ENCODE measurements at places on chromosomes 6 and 20.
A peak's percentile ranks its signal among the peaks of the same experiment; 100 is the strongest.

DNA sequence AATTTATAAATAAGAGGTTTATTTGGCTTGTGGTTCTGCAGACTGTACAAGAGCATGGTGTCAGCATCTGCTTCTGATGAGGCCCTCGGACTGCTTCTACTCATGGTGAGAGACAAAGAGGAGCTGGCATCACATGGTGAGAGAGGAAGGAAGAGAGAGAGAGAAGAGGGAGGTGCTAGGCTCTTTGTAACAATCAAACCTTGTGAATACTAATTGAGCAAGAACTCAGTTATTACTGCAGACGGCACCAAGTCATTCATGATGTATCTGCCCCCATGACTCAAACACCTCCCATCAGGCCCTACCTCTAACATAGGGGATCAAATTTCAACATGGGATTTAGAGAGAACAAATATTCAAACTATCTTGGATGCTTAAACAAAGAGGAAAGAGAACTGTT lies 6.3 kb upstream of the SIRPG start:
- no peak for DNase-seq

DNA sequence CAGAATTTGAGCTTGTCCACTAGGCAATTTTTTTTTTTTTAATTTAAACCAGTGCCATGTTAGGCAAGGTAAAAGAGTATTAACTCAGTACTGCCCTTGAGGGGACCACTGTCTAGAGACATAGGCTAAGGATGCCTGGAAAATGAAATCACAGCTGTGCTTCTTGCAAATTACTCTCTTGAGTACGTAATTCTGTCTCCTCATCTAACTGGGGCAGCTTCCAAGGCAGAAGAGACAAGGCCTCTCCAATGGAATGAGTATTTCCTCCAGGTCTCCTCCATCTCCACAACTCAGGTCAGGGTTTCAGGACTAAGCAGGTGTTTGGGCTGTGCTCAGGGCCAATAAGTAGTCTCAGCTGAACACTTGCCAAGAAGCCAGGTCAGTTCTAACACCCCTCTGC lies 33.8 kb upstream of the MRPS10 start:
- no peak for DNase-seq

GRCh38 chr20:8304124-8304816 lies 172.2 kb downstream of the PLCB1 start:
- DNase-seq: no peak

DNA sequence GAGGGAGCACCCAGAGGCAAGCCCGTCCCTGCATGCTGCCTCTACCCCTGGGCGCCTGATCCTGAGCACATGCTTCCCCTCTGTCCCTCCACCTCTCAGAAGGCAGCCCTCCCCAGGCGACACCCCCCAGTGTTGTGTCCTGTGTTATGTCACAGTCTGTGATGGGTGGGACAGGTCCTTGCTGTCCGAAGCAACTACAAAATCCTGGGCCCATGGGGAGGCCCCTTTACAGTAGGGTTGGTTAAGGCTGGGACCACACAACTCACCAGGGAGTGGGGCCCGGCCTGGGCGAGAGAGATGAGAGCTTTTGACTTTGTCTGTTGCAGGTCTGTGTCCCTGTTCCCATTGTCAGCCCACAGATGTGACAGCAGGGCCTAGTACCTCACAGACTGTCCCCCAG lies 78.0 kb downstream of the DHX35 start:
- DNase-seq: no peak

DNA sequence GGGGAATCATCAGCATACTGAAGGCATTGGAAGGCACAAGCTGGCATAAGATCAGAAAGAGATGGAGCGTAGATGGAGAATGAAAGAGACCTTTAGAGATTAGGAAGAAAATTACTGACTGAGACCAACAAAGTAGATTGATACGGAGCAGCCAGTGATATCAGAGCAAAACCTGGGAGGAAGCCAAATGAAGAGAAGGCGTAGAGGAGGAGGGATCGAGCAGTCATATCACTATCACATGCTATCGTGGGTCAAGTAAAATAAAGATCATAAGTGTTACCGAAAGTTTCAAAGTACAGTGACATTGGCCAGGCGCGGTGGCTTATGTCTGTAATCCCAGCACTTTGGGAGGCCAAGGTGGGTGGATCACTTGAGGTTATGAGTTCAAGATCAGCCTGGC lies 53.6 kb upstream of the FANCE start:
- no peak for DNase-seq

GRCh38 chr6:15131234-15131633 lies 114.6 kb upstream of the JARID2 start:
- no peak for DNase-seq

- DNase-seq: no peak
Observed at GRCh38 chr6:35669451-35670045, 19.2 kb downstream of the FKBP5 start.

GRCh38 chr20:50916934-50917333 lies 14.3 kb downstream of the ADNP start:
- no peak for DNase-seq

GRCh38 chr6:134424165-134424797 lies 106.4 kb upstream of the SGK1 start:
- DNase-seq: no peak

DNA sequence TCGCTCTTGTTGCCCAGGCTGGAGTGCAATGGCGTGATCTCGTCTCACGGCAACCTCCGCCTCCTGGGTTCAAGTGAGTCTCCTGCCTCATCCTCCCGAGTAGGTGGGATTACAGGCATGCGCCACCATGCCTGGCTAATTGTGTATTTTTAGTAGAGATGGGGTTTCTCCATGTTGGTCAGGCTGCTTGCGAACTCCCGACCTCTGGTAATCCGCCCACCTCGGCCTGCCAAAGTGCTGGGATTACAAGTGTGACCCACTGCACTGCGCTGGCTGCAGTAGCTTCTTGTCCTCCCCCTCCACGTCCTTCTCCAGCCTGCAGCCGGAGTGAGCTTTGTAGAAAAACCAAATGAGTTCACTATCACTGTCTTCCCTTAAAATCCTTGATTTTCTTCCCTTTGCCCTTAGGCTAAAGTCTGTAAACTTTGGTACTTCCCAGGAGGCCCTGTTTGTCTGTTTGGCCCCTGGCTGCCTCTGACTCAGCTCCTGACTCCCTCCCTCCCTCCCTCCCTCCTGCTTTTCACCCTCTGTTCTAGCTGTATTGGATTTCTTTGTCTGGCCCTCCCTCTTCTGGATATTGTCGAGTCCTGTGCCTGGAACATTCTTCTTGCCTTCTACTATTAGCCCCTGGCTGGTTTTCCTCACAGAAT lies 12.9 kb downstream of the PARD6B start:
- DNase-seq: peak; percentile 36

DNA sequence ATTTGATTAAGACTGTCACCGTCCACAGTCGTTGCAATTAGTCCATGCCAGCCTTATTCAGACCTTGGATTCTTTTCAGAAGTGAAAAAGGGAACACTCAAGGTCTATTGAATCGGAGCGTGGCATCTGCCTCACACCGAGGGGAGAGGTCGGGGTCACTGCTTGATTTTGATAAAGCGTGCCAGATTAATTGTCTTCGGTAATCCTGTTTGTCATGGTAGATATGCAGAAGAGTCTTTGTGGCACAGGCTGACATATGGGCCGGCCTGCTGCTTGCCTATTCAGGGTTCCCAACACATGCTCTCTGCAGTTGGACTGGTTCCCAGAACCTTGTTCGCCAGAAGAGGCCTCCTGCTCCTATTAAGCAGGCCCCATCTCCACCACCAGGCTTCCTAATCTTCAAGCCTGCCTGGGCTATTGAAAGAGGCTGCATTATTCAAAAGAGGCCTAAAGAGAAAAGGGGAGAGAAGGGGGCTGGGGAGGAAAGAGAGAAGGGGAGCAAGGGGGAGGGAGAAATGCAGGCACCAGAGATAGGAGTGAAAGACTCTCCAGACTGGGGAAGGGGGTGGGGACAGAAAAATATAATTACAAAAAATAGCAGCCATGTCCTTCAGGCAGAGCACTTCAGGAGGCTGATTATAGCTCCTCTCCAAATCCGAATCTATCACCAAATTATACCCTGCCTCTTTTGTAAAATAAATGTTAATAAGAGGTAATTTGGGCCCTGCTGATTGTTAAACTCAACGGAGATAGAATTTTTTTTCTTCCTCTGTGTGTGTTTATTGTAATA lies 611.3 kb downstream of the HDGFL1 start:
- peak; percentile 6 for DNase-seq

DNA sequence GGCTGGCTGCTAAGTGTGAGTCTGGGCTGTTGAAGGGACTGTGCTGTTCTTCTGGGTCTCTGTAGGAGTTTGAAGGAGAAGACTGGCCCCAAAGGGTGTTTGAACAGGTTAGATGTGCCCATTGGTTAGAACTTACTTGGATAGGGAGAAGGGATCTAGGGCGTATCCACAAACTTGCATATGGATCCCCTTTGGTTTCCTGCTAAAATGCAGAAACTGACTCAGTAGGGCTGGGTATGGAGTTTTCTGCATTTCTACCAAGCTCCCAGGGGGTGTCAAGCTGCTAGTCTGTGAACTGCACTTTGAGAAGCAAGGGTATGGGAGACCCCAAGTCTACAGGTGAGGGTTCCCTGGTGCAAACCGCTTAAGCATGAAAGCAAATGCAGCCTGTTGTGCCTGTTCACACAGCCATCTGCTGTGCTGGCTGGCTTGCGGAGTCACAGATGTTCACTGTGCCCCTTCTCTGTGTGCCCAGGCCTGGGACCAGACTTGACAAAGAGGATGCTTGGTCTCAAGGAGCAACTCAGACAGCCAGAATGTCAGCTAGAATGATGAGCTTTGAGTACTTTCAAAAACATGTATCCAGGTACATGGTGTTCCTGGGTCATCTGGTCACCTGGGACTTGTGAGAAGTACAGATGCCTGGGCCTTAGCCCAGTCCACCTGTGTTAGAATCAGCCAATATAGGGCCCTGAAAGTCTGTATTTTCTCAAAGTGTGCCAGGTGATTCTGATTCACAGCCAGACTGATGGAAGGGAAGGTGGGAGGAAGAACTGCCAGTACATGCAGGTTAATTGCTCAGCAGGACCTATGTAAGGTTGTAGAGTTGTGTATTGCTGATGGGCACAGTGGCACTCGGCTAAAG lies 7.4 kb downstream of the PPP1R16B start:
- no peak for DNase-seq

- peak; percentile 54 for DNase-seq
Observed at GRCh38 chr20:63359937-63360849, 956 bp downstream of the CHRNA4 start.

DNA sequence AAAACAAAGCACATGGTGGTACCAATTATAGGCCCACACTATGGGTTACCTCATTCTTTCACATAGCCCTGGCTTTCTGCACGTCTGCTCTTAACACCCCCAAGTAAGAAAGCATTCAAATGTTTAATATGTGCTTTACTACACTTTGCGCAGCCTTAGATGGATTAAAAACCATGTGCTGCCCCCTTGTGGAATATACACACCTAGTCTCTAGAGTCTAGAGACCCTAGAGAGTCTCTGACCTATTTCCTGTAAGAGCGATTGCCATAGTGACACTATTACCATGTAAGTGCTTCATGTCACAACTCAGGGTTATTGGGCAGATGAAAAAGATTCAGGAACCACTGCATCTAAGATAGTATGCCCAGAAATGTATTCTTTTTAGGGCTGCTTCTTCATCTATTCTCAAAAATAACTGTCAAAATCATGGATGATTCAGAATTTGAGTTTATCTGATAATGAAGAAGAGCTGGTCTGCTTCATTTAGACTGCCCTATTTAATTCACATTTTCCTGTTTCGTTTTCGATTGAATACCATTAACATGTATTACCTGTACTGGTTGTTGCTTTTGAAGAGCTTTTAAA lies 186.3 kb downstream of the ADGB start:
- peak; percentile 85 for DNase-seq

GRCh38 chr6:5905431-5906339 lies 101.0 kb downstream of the NRN1 start:
- no peak for DNase-seq

DNA sequence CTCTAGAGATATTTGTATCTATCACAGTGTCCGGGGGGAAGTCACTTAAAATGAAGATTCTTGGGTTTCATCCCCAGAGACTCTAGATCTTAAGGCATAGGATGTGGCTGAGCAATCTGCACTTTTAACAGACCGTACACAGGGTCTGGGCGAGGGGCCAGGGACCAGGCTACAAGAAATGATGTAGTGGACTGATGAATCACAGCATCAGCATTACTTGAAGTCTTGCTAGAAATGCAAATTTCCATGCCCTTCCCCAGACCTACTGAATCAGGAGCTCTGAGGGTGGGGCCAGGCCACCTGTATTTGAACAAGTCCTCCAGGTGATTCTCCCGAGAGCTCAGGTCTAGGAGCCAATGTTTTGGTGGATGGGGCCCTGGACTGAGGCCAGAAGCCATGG lies 168.4 kb downstream of the DOK5 start:
- DNase-seq: no peak

GRCh38 chr20:4563031-4563430 lies 158.7 kb upstream of the PRND start:
- no peak for DNase-seq

DNA sequence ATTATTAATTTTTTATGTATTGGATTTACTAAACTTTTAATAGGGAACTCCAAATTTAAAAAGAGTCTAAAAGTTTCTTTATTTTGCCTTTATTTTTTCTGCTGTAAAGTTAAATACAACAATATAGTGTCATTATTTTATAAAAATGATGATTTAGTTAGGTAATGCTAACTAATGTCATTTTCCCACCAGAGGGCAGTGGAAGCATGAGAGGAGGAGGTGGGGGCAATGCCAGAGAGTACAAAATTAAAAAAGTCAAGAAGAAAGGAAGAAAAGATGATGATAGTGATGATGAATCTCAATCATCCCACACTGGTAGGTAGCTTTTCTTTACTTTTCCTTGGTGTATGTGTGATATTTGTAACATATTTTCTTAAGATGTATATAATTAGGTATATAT lies 20.2 kb upstream of the FHL5 start:
- DNase-seq: peak; percentile 52

GRCh38 chr20:43955062-43955749 lies 40.6 kb downstream of the TOX2 start:
- no peak for DNase-seq

- no peak for DNase-seq
Observed at GRCh38 chr6:137233911-137234863, 15.0 kb upstream of the IFNGR1 start.

DNA sequence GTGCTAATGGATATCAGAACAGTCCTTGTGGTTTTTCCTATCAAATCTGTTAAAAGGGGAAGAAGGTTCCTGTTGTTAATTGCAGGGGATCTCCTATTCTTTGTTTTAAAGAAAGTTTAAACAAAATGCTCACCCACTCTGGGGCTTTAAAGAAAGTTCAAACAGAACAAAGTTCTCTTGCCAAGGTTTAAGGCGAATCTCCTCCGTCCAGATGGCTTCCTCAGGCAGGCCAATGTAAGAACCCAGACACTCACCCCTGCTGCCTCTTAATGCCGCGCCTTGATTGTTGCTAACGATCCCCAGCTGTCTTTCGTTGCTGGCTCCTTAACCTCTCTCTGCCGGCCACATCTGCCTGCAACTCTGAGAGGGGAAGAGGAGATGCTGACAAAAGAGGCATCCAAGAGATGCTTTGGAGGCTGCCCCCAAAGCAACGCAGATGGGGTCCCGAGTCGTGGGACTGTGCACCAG lies 235.0 kb upstream of the PRDM1 start:
- peak; percentile 18 for DNase-seq
